ENCODE measurements at places on chromosomes 7 and 10. TPM values are rescaled to one million over a fixed set of nuclear protein-coding genes. Genes with fewer than 3 reads are reported as not detected.

GRCh38 chr7:47651355-47652317, 69.7 kb upstream of the TNS3 start:
- DNase-seq, result no peak

GRCh38 chr10:107443326-107443725, 278.8 kb upstream of the SORCS1 start:
- no peak for DNase-seq

DNA sequence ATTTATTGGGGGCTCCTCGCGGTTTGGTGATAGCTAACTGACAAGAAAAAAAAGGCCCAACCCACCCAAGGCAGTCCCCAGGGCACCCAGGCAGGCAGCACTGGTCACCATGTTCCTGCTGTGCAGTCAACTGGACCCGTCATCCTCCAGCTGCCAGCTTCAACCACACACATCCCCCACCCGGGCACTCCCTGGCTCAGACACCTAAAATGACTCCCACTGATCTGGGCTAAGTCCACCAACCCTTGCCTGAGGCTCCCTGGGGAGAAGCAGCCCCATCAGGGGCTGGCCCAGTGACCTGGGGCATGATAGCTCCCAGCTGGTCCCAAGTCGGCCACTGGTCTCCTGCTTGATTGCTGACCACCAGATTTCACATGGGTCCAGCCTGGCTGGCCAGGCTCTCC, 161.8 kb downstream of the NRF1 start:
- no peak for DNase-seq

- no peak for DNase-seq
Measured at GRCh38 chr10:15824498-15824897, 35.8 kb downstream of the MINDY3 start.

C10orf67 gene
- total RNA-seq, result 0.69 TPM

GRCh38 chr10:12499076-12499986, 150.0 kb downstream of the CAMK1D start:
- no peak for DNase-seq

FGFR2 gene
- 163 TPM for total RNA-seq

DNA sequence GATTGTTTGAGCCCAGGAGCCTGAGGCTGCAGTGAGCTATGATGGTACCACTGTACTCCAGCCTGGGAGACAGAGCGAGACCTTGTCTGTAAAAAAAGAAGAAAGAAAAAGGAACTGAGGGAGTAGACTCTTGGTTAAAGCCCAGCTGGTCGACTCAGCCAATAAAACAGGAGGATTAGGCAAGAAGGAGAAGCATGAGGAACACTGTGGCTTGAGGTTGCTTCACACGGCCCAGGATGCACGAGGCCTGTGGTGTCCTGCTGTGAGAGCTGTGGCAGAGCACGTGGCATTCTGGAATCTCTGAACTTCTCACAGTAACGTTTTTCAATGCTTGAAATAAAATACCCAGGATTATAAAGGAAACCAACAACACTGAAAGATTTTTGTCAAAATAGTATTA, 93.3 kb downstream of the CUL2 start:
- no peak for DNase-seq

FAM180A gene
- total RNA-seq, result 0.61 TPM

STK32C gene
- 14.5 TPM for total RNA-seq

DNA sequence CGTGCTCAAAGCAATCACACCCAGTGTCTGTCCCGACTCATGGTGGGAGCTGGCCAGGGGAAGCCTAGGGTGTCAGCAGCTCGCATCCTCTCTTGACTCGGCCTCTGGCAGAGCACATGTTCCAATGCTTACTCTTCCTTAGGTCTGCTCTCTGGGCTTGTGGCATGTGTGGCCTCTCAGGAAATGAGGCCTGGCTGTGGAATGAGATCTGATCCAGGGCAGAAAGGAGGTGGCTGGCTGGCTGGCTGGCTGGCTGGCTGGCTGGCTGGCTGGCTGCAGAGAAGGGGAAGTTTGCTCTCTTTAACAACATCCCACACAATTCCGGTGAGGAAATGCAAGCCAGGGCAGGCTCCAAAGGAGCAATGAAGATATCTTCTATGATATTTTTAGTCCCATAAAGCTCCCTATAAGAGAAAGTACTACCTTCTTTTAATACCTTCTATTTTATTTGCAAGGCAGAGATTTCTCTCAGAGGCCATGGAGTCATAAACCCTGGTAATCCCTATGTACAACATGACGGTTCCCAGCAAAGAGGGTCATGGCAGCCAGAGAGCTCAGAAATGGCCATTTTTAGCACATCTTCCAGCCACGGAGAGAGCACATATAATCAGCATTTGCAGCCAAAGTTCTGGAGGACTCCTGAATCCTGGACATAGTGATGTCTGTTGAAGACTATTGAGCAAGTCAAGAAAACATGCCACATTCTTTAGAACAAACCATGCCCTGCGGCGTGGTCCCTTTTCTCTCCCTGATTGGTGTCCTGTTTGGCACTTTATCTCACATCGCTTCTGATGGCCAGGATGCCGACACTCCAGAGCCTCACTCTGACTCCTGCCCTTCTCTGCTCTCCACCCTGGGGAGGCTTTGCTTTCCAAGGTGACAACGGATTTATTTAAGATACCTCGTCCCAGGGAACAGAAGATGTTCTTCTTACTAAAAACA, 153.7 kb downstream of the FANK1 start:
- no peak for DNase-seq

PRKAR2B gene
- 69.3 TPM for total RNA-seq

DNA sequence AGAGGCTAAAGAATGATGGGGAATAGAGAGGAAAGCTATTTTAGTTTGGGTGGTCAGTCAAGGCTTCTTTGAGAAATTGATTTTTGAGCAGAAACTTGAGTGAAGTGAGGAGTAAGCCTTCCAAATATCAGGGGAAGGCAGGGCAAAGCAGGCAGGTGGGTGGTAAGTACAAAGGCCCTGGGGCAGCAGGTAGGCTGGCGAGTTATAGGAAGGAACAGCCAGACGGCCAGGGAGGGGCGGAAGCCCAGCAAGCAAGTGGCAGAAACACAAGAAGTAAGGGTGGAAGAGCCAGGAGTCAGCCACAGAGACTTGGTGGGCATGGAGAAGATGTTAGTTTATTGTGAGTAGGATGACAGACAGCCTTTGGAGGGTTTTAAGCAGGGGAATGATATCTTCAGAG, 34.9 kb downstream of the VWA2 start:
- no peak for DNase-seq

DNA sequence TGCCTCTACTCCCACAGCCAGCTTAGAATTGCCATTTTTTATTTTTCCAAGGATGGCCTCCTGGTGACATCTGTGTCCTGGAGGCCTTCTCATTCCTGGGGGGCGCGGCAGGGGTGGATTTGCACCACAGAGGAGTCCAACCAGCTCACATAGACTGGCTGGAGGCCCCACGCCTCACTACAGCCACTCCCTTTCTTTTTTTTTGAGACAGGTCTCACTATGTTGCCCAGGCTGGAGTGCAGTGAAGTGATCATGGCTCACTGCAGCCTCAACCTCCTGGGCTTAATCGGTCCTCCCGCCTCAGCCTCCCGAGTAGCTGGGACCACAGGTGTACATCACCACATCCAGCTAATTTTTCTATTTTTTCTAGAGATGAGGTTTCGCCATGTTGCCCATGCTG, 57.6 kb upstream of the DOCK1 start:
- DNase-seq, result no peak

GRCh38 chr10:18880530-18880929, 168.1 kb upstream of the MALRD1 start:
- no peak for DNase-seq

DNA sequence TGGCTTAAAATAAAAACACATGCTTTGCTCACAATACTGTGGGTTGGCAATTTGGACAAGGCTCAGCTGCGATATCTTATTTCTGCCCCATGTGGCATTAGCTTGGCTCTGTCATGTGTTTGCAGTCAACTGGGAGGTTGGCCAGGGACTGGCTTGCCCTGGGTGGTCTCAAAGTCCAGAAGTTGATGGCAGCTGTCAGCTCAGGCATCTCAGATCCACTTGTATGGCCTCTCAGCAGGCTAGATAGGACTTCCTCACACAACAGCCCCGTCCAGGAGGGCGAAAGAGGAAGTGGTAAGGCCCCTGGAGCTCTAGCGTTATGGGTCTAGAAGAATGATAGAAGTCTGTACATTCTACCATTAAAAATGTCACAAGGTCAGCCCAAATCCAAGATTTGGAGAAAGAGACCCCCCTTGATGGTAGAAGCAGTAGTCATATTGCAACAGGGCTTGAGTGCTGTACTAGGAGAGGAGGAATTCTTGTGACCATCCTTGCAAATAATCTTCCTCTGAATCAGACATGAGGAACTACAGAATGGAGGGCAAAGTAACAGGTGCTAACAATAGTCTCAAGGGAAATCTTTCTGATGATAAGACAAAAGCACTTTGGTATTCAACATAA, 166.2 kb downstream of the FAM107B start:
- DNase-seq, result no peak

SLC26A3 gene
- not detected for total RNA-seq

DNA sequence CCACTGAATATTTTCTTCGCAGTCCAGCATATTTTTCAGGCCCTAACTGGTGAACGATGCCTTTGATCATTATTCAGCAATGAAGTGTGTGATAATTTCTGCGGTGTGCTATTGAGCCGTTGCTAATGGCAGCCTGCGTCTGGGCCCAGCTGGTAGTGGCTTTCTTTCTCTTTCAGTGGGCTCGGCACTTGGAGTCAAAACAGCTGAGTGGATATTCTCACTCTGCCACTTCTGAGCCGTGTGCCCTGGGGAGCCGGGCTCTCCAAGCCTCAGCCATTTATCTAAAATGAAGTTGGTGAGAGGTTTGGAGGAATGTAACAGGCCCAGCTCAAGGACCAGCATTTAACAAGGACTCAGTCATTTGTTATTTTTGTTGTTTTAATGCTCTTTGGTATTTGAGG, 87.5 kb upstream of the IFRD1 start:
- peak; percentile 65 for DNase-seq

SYCE1 gene
- 0.83 TPM for total RNA-seq

DNA sequence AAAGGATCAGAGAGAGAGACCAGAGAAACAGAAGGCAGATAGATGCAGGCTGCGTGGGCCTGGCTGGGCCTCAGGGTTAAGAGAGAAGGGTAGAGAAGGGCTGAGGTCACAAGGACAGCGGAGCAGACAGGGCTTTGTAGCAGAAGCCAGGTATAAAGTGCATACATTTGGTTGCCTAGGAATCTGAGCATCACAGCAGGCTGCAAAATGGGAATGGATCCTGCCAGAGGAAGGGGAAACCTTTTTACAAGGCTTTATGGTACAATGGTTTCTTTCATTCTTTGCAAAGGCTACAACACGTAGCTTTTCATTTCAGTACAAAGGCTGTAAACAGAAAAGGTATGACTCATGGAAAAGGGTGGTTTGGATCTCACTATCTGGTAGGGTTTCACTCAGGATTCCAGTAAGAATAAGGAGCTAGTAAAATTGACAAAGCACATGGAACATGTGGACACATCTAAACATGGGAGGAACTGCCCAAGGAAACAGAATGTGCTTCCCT, 275.1 kb downstream of the DOCK4 start:
- DNase-seq, result no peak

GRCh38 chr7:2019461-2019710, 213.4 kb downstream of the MAD1L1 start:
- DNase-seq, result no peak

TRA2A gene
- 66.7 TPM for total RNA-seq

DNA sequence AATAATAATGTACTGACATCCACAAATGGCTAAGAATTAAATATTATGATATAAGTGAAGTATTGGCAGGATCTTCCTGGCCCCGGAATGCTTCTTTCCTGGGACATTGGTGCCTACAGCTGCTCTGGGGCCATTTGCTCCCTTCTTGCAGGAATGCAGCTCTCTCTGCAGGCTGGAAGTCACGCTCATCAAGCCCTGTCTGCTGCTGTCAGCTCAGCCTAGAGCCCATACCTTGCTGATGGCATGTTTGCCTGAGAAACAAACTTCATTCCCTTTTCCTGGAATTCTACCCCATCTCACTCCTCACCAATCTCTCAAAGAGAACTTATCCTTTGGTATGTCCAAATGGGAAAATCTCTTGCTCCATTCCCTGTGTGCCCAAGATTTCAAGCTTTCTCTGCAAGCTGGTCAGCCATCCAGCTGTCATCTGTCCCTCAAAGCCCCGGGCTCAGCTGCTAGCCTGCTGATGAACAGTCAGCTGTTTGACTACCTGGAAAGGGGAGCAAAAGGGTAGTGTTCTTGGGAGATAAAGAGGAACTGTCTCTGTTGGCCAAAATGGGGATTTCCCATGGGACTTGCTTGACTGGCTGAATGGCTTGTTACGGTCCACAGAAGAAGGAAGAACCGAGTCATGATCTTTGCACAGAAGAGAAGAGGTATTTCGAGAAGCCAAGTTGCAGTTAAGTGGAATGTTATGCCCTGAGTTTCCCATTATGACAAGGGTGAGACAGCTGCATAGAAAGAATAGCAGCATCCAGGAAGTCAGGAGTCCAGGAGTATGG, 12.0 kb upstream of the RASSF4 start:
- DNase-seq, result no peak

LIPJ gene
- 0.40 TPM for total RNA-seq

- DNase-seq, result no peak
Measured at GRCh38 chr10:17910125-17910789, 41.5 kb upstream of the SLC39A12 start.

GRCh38 chr7:127833641-127834040, 181.6 kb downstream of the SND1 start:
- no peak for DNase-seq

- DNase-seq, result no peak
Measured at GRCh38 chr7:132519936-132520335, 56.3 kb downstream of the PLXNA4 start.

- no peak for DNase-seq
Measured at GRCh38 chr10:116274064-116274904, 1.3 kb upstream of the GFRA1 start.

- no peak for DNase-seq
Measured at GRCh38 chr10:114498413-114499111, 94.3 kb upstream of the AFAP1L2 start.

DNA sequence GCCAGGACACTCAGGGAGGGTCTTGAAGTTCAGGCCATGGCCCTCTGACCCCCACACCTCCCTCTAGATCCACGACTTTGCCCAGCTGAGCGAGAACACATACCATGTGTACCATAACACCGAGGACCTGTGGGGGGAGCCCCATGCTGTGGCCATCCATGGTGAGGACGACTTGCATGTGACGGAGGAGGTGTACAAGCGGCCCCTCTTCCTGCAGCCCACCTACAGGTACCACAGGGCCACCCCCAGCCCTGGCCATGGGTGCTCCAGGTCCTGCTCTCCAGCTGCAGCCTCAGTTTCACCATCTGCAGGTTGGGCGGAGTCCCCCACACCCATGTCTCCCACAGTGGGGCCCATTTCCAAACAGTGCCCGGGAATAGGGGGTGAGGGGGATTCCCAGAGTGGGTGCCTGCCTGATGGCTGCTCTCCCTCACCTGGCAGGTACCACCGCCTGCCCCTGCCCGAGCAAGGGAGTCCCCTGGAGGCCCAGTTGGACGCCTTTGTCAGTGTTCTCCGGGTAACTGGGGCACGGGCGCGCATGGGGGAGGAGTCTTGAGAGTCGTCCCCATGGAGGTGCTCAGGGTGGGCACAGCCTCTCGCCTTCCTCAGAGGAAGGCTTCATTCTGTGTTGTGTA, 54.1 kb downstream of the PALD1 start:
- DNase-seq, result no peak
